Putamen (tissue), 1 donor: ENCODE measurements at places on chromosomes 5 and 9.

DNA sequence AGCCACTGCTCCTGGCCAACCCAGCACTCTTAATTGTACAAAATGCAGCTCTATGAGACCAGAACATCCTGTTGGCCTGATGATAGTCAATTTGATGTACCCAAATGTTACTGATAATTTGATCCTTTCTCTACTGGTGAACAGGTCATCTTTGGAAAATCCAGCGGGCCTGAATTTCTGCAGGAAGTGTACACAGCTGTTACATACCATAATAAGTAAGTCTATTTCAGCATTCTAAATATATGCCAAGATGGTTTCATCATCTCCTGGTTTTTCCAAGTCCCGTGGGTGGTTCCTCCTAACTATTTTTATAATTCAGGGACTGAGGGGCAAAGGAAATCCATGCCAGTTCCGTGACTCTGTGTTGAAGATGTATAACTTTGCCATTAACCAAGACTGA, 155.4 kb downstream of the DOCK8 start:
- DNase-seq: no peak

GRCh38 chr9:76654575-76654974, 109.7 kb upstream of the PCA3 start:
- no peak for DNase-seq

GRCh38 chr5:72472666-72473422, 34.4 kb downstream of the ZNF366 start:
- no peak for DNase-seq

GRCh38 chr5:127988146-127988760, 95.3 kb upstream of the SLC12A2 start:
- DNase-seq: no peak

DNA sequence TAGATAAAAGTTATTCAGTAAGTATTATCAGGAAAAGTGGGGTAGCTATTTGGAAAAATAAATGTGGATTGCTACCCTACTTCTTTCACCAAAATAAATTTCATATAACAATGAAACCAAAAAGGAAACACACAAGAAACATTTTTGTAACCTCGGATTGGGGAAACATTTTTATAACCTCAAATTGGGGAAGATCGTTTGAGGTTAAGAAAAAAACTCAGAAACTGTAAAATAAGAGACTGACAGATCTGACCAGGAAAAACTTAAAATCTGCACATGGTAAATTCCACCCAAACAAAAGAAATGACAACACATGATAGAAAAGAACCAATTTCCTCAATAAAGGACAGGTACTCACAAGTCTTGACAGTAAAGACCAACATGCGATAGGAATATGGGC, 13.5 kb downstream of the EFCAB9 start:
- no peak for DNase-seq

DNA sequence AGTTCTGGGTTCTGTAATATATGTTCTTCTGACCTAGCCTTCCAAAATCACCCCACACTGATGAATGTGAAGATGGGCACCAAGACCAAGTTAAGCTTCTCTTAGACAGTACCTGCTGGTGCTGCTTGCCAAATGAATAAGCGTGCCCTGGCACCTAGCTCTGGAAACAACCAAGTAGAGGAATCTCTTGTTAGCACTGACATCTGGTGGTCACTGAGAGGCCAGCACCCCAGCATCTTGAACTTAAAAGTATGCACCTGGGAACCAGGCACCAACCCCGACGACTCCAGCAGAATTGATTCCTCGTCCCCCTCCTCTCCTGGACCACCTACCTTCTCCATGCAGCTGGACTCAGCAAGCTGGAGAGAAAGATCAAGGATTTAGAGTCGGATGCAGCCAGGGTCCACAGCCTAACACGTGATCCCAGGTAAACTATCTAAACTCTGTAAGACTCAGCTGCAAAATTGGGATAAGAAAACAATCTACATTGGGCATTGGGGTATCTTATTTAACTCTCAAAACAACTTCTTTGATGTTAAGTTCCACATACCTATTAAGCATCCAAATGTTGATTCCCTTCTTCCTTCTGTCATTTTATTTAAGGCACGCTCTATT, 89.8 kb downstream of the SLC1A3 start:
- no peak for DNase-seq

DNA sequence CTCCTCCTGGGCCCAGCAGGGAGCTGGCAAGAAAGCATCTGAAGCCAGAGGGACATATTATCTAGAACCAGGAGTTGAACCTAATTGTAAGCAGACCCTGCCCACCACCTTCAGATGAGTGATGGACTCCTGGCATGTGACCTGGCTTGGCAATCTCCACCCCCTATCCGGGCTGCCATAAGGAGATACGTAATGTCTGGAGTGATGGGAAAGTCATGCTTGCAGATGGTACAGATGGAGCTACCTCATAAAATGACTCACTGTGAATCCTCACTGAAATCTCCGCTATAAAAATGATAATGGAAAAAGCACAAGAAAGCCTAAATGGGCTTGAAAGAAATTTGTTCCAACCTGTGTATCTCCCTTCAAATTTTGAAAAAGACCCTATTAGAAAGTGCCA, 157.5 kb downstream of the DMRT2 start:
- no peak for DNase-seq

GRCh38 chr9:2210201-2210600, 195.1 kb downstream of the SMARCA2 start:
- DNase-seq: no peak

- DNase-seq: no peak
Measured at GRCh38 chr5:94480486-94480885, 137.9 kb downstream of the KIAA0825 start.

GRCh38 chr5:118447350-118447749, 541.0 kb downstream of the DTWD2 start:
- no peak for DNase-seq

GRCh38 chr9:92948038-92948534, 763 bp downstream of the FGD3 start:
- no peak for DNase-seq

DNA sequence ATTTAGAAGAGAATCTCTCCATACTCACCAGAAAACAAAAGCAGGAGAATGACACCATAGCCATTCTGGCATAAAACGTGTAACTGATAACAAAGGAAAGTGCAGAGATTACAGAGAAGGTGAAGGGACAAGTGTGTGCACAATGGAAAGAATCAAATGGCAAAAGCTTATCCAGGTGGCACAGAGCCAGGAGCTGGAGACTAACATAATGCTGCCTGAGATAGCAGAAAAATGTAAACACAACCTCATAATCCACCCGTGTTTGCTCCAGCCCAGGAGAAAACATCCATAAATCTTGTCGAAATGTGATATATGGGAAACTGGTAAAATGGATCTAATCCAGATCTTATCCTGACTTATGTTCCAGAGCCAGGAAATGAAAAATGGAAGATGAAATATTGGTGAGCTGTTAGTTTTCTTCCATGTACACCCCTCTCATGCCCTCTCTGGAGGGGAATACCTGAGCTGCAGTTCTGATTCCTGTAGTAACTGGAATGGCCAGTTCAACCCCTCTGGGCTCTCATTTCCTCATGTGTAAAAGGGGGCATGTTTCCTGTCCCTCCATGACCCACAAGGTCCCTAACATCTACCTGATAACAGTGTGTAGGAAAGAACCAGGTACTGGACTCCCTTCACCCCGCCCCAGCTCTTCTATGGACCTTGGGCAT, 212.3 kb upstream of the DAPK1 start:
- DNase-seq: no peak

DNA sequence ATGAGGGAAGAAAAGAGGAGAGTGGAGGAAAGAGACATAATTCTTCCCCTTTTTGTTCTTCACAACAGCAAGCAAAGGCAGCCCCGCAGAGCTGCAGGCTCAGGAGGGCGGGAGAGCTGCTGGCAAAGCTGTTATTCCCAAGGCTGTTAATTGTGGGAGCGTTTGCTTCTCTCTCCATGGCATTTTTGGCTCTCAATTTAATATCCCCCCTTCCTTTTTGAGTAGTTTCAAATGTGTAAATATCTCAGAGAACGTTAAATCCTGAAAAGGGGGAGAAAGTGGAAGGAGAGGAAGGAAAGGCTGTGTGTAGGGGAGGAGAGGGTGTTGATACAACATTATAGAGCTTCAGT, 165.7 kb downstream of the NSG2 start:
- DNase-seq: no peak

DNA sequence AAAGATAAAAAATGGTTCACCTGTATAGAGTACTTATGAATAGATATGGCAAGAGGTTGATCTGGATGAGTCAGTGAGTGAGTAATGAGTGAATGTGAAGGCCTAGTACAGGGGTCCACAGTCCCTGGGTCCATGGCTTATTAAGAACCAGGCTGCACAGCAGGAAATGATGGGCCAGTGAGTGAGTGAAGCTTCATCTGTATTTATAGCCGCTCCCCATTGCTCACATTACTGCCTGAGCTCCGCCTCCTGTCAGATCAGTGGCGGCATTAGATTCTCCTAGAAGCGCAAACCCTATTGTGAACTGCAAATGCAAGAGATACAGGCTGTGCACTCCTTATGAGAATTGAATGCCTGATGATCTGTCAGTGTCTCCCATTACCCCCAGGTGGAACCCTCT, 307.7 kb upstream of the ZNF608 start:
- no peak for DNase-seq

DNA sequence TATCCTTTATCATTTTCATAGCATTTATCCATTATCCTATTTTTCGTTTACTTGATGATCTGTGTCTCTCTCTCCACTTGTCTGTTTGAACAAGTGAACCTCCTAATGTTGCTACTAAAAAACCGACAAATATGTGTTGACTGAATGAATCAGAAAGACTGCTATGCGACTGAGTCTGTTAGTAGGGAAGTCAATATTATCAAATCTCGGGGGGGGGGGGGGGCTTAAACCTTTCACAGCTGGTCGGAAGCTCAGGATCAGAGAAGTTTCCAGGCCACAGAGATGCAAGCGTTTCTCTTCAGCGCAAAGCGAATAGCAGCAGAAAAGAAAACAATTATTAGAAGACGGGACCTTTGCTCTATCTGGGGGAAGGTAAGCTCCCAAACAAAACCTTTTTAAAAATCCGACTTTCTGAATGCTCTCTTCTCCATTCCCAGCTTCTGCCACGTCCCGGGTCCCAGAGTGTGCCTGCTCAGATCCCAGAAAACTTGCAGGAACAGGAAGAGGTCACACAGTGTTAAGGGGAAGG, 412 bp downstream of the RIOK2 start:
- no peak for DNase-seq

DNA sequence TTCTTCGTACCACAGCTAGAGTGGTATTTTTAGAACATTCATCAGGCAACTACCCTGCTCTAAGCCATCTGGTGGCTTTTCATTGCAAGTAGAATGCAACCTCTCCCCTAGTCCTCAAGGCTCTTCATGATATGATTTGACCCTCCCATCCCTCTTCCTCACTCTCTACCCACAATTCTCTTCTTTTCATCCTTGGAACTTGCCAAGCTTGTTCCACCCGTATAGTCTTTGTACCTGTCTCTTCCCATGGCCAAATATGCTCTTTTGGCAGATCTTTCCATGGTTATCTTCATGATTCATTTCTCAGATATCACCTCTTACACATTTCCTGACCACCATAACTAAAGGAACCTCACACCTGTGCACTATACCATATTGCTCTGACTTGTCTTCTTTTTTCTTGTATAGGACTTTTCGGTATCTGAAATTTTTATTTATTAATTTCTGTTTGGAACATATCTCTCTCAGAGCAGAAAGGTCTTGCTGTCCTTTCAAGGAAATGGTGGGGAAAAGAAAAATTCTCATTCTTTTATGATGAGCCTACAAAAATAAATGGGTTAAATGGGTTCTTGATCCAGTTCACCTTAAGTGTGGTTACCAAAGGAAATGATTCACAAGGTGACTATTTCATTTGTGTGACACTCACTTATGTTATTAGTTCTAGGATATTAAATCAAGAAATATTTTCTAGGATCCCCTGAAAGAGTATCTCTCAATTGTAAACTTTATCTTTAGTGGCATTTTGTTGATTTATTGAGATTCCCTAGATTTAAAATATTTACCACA, 3.7 kb upstream of the CD274 start:
- no peak for DNase-seq

- peak; percentile 94 for DNase-seq
Measured at GRCh38 chr5:87899721-87900131, 368.9 kb downstream of the TMEM161B start.

DNA sequence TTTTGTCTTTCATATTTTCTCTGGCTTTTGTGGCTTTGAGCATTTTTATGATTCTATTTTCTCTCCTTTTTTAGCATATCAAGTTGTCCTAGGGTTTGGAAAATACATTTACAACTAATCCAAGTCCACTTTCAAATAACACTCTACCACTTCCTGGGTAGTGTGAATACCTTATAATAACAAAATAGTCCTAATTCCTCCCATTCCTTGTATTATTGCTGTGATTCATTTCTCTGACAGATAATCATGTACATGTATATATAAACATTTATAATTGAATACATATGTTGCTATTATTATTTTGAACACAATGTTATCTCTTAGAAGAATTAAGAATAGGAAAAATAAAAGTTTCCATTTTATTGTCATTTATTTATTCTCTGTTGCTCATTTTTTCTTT, 14.9 kb upstream of the ADAM19 start:
- DNase-seq: no peak

DNA sequence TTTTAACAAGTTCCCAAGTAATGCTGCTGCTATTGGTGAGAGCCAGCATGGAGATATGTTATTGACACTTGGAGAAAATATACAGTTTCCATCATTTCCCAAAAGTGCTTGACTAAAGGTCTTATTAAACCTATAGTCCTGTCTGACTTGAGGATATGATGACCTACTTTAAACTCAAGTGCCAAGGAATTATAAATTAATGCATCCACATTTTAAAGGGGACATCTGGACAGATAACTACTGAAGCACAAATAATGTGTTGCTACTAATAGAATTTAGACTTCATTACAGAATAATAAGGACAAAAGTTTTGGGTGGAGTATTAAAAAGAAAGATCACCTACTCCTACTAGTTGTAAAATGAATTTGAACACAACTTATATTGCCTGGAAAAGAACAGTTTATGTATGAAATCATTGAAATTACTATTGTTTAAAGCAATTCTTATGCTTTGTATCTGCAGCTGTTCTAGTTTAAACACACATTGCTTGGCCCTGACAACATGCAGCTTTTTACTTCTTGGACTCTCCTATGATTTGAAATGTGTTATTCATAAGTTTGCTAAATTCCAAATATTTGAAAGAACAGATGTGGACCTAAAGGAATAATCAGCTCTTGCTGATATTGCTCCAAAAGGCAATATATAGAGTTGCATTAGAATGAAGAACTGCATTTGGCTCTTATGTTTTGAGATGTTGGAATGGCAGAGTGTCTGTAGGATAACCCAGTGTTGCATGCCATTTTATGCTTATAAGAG, 73.4 kb downstream of the SGCD start:
- DNase-seq: no peak

DNA sequence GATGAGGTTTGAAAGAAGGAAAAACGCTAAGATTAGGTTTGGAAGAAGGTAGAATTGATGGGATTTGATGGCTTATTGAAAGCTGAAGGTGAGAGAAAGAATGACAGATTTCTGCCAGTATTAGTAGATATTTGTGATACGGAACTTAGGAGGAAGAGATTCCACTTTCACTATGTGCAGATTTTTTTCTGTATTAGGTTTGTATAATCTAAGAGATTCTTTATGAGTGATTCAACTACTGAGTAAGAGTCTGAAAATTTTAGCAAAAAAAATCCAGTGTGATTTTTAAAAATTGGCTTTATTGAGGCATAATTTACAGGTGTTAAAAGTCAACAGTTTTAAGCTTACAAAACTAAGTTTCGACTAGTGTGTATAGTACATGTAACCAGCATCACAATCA, 54.1 kb downstream of the AP3S1 start:
- no peak for DNase-seq

- peak; percentile 53 for DNase-seq
Measured at GRCh38 chr9:105932276-105932675, 237.9 kb downstream of the TMEM38B start.

GRCh38 chr9:89179895-89180734, 1.5 kb upstream of the SHC3 start:
- peak; percentile 93 for DNase-seq
